ENCODE measurements at places on chromosomes 1 and 21.

DNA sequence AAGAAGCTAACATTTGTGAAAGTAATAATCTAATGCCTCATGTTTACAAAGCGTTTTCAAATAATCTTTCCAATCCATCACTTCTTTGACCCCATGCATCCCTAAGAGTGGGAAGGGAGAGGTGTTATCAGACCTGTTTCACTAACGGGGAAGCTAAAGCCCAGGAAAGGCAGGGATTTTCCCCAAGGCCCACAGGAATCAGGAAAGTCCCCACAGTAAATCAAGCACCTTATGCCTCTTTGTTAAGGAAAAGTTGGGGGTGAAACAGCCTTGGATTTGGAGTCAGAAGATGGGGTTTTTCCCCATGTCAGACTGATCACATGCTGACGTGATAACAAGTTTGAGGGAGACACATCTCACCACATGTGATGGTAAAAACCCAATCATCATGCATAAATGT lies 20.0 kb upstream of the ANGPTL7 start:
- no peak for DNase-seq

DNA sequence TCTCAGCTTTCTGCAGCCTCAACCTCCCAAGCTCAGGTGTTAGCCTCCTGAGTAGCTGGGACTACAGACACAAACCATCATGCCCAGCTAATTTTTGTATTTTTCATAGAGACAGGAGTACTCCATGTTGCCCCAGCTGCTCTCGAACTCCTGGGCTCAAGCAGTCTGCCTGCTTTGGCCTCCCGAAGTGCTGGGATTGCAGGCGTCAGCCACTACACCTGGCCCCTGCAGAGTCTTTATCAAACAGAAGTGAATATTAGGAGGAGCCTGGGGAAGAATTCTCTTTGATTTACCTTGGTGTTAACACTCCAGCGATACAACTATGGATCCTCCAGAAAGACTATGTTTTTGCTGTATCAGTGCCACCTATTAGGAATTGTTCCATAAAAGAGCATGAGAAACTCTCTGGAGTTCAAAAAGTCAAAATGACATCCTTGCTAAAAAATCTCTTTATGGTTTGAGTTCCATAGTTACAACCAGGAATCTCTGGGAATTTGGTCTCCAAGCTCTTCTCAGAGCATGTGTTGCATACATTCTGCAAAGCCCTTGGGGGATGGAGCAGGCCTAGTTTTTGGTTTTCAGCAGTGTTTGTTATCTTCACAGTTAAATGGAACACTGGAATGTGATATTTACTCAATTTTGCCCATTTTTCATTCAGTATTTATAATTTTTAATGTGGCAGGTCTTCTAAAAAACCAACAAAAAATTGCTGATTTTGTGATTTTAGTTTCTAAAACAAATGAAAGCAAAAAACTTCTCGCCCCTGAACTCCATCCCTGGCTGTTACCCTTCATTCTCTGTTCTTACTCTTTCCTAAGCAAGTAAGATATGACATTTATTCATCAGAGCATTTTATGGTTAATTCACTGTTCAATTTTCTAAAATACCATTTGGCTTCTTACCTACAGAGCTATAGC lies 77.3 kb downstream of the OLFML2B start:
- DNase-seq = no peak

- no peak for DNase-seq
Measured at GRCh38 chr1:187537936-187538335, 709.2 kb downstream of the PLA2G4A start.

GRCh38 chr21:21200103-21200938 lies 202.1 kb downstream of the NCAM2 start:
- peak; percentile 85 for DNase-seq

DNA sequence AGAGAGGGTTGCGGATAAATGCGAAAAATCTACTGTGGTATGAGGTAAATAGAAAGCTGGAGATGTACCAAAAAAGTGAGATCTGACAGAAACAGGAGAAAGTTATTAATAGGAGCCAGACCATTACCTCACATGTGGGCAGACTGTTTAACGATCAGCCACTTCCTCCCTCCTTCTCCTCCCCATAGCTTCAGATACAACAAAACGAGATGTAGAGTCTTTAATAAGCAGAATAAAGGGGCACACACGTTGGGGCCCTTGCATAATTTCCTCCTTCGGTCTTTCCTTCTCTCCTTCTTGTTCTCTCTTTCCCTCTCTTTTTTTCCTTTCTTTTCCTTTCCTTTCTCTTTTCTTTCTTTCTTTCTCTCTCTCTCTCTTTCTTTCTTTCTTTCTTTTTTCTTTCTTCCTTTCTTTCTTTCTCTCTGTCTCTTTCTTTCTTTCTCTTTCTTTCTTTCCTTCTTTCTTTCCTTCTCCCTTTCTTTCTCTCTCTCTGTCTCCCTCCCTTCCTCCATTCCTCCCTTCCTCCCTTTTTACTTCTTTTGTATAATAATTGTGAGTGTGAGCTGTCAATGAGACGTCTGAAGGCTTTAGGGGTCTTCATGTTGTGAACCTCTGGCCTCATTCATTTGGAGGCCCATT lies 242.1 kb downstream of the GRIK1 start:
- peak; percentile 51 for DNase-seq

DNA sequence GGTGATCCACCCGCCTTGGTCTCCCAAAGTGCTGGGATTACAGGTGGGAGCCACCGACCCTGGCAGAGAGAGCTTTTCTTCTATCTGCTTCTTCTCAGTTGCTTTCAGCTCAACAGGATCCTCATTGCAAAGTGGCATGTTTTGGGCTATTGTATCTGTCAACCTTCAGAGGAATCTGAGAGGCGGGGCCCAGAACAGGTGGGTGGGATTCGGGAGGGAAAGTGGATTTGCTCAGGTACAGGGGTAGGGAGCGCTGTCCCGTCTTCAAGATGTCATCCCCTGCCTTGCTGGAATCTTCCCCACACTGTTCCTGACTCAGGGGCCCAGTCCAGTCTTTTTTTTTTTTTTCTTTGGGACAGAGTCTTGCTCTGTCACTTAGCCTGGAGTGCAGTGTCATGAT lies 26.9 kb upstream of the RCC2 start:
- DNase-seq = no peak

DNA sequence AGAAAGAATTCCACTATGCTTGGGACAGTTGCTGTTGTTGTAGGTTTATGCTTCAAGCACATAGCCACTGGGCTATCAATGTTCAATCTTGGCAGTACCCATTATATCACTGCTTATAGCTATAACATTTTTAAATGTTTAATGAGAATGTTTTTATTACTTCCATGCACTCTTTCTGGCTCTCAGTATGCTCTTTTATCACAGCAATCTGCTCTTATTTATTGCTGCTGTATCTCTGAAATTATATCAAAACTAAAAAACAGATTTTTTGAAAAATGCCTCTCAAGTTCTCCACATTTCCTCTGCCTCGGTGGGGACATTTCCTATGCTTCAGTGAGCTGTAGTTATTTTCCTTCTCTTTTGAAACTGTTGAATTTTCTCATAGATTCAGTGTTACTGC lies 5.4 kb upstream of the SGIP1 start:
- no peak for DNase-seq

- peak; percentile 53 for DNase-seq
Measured at GRCh38 chr21:33998402-33998801, 75.0 kb upstream of the MRPS6 start.

- peak; percentile 77 for DNase-seq
Measured at GRCh38 chr21:44800971-44801467, 601 bp downstream of the UBE2G2 start.

All from hematopoietic multipotent progenitor cell treated with erythropoietin and hydrocortisone succinate and interleukin-3 and kit ligand, for 4 days (in vitro differentiated cells).